ENCODE measurements at places on chromosomes 4 and X.

DNA sequence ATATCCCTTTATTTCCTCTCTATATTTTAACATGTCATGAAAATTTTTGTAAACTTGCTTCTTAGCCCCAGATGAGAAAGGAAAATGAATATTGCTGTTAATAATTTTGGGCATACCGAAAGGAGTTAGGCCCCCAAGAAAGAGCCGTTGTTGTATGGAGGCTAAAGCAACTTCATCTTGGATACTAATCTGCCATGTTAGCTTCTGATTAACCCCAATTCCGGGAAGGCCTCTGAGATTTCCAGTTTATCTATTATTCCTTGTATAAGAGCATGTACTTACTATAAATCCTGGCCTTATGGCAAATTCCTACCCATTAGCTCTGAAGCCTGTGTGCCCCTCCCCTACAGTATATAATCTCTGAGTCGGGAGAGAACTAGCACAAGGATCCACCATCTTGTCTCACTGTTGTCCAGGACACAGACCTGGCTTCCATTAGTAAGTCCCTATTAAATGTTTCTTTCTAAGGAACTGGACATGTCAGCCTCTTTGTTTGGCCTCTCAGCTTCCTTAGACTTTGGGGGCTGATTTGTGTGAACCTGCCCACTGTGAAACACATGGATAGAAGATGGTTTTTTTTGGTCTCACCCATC is 20.9 kb upstream of the PLA2G12A start:
- DNase-seq, result no peak

- no peak for DNase-seq
Observed at GRCh38 chr4:5337731-5338130, 286.5 kb downstream of the STK32B start.

- DNase-seq, result no peak
Observed at GRCh38 chrX:116272322-116272721, 101.8 kb downstream of the AGTR2 start.

DNA sequence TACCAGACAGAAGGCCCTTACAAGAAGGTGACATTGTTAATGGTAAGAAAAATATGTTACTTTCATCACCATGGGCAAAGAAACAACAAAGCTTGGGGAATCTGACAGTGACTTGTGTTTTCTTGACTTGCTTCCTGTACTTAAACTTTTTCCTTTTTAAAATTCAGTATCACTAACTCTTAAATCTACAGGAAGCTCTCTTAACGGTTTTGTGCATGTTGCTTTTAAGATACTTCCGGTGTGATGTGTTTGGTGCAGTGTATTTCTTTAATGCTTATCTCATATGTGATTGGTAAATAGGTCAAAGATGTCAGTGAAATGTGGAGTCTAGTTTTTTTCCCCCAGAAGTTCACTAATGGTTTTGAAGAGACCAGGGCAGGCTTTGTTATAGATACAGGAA is 45.2 kb downstream of the ADH5 start:
- DNase-seq, result no peak

DNA sequence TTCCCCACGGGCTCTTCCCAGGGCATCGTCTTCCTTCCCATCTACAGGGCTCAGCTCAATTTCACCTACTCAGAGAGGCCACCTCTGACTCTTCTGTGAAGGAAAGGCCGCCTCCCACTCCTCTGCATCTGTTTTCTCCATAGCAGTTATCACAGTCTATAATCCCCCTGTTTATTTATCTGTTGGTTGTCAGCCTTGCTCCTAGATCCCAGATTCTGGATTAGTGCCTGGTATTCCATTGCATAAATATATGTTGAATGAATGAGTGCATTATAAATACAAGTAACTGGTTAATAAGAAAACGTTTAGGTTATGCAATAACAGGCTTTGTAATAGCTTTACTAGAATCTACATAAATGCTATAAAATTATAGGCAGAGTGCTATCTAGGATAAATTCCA is 52.9 kb downstream of the NSG1 start:
- no peak for DNase-seq

GRCh38 chr4:31194823-31195222 is 474.7 kb downstream of the PCDH7 start:
- DNase-seq, result no peak

DNA sequence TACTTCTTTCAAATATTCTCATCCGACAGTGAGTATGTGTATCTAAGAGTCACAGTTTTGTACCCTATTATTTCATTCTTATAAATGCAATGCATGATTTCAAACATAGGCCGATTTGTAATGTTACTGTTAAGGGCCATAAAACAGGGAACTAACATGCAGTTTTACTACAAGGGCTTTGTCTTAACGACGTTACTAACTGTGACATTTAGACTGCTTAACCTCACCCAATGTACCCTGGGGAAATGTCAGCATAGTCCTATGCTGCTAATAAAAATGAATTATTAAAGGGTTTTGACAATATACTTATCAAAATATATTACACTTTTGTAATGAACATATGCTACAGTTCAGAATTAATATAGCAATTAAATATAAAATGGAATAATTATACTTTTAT is 74.8 kb upstream of the CPXCR1 start:
- DNase-seq, result no peak

Measured in stimulated activated CD4-positive, alpha-beta T cell treated with anti-CD3 and anti-CD28 coated beads, Interleukin-1b, Interleukin-23, amount 100 ng/mL, for 1 hour (primary cell).